Activated naive CD8-positive, alpha-beta T cell treated with anti-CD3 and anti-CD28 coated beads, Interleukin-2, amount 10 ng/mL, durations not matched to agents 7 days and 5 days (primary cell): ENCODE measurements at places on chromosomes 5 and 9. TPM values are rescaled to one million over a fixed set of nuclear protein-coding genes. Genes with fewer than 3 reads are reported as not detected.
A peak's percentile ranks its signal among the peaks of the same experiment; 100 is the strongest.

Gene POU5F2
- total RNA-seq, result 1.4 TPM

Gene IL4
- total RNA-seq, result not detected

Gene LEAP2
- total RNA-seq, result 4.4 TPM

Gene NR5A1
- not detected for total RNA-seq

Gene IFNA13
- total RNA-seq, result not detected

Gene QRFP
- total RNA-seq, result not detected

DNA sequence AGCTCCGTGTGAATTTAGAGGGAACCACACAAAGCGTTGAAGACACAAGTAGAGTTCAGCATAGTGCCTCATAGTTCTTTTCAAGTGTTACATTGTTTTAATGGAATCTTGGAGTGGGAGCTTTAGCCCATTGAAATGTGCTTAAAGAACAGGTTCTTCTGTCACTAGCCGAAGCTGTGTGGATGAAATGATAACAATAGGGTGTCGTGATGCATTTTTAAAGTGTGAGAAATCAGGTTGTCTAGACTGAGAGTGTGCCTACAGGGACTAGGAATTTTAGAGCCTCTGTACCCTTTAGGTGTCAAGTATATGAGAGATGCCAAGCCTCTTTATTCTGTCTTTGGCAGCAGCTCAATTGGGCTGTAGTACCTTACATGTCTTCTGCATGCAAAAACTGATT, 83.0 kb downstream of the NDUFS4 start:
- DNase-seq, result no peak

DNA sequence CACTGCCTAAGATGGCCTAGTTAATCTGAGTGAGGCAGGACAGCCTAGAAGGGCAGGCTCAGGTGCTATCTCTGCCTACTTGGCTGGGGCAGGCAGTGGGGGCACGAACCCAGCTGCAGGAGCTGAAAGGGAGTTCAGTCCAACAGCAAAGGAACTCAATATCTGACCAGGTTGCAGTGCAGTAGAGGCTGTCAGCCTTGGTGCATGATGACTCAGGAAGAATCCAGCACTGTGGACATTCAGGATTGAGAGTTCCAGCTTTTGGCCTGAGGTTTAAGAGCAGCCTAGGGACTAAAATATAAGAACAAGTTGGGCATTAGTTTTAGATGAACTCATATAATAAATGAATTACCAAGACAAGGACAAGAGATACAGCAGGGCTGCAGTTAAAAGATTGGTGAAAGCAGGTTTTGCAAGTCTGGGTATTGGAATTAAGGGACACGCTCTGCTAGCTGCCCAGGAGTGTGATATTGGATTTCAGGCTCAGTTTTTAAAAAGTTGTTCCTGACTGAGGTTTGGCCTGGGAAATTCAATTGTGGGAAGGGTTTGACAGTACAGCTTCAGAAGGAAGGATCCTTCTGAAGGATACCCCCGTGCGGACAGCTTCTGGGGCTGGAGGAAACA, 64.7 kb upstream of the ATG10 start:
- no peak for DNase-seq

GRCh38 chr5:33433303-33434240, 7.2 kb upstream of the TARS1 start:
- DNase-seq, result no peak

DNA sequence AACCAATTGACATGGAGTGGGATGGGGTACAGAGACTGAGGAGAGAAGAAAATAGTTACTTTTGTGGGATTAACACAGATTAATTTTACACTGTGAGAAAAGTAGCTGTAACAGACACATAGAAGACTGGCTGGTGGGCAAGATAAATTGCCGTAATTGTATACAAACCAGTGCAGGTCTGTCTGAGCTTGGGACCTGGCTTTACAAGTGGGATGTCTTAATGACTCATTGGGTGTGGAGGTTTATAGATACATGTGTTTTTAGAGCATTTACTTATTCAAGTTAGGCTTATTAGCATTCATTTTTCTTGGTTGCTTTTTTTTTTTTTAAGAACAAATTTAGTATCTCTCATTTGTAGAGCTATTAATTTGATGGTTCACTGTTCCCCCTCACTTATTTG, 37.5 kb downstream of the SLC44A1 start:
- DNase-seq, result no peak

DNA sequence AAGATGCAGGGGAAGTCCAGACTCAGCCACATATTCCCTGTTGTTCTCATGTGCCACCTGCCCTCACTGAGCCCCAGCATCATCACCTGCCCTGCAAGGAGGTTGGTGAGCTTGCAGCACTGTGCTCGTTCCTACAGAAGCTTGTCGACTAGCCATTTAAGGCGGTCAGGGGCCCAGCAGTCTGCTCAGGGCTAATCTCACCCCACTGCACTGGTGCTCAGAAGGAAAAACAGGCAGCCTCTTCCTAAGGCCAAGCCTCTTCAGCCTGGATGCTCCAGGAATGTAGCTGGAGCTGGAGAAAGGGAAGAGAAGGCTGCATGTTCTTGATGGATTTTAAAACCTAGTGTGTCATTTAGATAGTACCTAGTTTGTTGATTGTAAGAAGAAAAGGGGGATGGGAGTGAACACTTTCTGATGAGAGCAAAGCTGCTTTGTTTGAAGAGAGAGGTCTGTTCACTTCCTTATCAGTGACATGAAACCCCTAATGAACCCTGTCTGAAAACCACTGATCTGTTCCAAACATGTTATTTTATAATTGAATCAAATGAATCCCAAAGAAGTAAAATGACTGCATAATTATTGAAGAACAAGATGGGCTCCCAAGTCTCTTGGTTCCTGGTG, 10.6 kb upstream of the ASPN start:
- DNase-seq, result no peak

DNA sequence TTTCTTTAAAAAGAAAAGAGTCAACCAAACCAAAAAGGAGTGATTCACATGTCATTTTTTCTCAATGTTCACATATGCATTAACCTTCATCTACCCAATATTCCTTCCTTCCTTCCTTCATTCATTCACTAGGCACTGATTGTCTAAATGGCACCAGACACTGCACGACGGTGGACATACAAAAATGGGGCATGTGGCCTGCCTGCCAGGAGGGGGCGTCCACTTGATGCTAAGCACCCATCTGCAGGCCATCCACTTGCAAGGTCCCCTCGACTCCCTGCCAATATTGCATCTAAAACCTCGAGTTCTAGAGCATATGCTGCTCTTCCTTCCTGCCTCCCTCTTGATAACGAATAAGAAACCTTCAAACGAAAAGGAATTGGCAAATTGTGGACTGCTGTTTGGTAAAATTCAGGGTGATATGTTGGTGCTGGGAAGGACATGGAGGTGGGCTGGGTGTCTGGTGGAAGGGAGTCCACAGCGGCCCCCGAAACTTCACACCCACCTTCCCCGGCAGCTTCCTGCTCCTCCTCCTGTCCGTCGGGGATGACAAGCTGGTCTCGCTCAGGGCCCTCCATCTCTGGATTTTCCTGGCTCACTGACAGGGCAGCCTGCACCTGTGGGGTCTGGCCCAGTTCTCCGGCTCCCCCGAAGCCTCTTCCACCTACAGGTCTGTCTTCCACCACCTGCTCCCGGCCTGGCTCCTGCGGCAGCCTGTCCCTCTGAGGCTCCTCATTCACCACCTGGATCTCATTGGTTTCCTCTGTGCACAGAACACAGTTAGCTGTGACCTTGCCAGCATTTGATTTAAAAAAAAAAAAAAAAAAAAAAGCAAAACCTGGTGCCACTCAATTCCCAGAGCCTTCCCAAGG, 64.3 kb downstream of the GOLM1 start:
- DNase-seq, result no peak

GRCh38 chr5:134370311-134370870, 978 bp upstream of the UBE2B start:
- DNase-seq, result no peak

GRCh38 chr5:158433634-158434033, 574.7 kb upstream of the CLINT1 start:
- no peak for DNase-seq

DNA sequence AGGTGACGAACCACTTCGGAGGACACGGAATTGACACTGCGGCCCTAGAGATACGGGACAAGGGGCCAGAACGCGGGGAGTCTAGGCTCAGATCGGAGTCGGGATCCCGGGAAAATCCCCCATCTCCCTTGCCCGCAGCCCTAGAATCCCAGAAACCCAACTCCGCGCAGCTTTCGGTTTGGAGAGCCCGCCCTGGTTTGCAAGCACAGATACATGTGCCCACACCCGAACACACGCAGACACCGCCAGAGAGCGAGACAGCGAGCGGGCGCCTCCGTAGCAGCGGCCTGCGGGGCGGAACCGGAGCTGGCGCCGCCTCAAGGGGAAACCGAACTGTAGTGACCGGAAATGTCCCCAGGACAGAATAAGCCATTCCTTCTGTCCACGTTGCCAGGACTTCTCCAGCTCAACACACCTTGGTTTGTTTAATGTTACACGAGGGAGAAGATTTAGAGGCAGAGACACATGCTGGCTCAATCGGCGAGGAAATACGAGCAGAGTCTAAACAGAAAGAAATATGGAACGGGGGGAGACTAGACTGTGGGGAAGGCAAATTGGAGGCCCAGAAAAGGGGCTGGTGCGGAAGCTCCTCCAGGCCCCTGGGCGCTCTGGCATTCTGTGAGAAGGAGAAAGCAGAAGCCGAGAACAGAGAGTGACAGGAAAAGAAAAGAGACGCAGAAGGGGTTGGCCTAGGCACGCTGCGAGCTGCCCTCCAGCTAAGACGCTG, 2.9 kb upstream of the PAX5 start:
- peak; percentile 60 for DNase-seq

GRCh38 chr5:170582644-170583330, 79.0 kb downstream of the KCNIP1 start:
- DNase-seq, result no peak

DNA sequence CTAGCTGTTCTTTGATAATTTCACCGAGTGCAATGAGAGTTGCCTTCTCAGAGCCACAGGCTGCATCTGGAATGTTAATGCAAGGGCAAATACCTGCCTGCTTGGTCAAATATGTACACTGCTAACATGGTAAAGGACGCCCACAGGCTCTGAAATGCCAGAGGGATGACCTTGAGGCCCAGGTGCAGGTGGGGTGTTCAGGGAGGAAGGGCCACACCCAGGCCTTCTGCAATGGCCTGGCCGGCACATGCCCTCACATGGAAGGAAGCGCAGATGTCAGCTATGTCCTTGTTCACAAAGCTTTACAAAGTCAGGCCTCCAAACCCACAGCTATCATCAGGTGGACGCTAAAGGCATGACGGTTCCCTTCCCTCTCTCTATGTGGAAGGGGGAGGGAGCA, 48.6 kb downstream of the HRH2 start:
- no peak for DNase-seq

GRCh38 chr5:58493141-58493540, 1.9 kb downstream of the GAPT start:
- no peak for DNase-seq

GRCh38 chr5:72234265-72234700, 85.8 kb downstream of the MRPS27 start:
- DNase-seq, result no peak

- DNase-seq, result no peak
Measured at GRCh38 chr9:69985971-69986370, 57.7 kb upstream of the MAMDC2 start.

DNA sequence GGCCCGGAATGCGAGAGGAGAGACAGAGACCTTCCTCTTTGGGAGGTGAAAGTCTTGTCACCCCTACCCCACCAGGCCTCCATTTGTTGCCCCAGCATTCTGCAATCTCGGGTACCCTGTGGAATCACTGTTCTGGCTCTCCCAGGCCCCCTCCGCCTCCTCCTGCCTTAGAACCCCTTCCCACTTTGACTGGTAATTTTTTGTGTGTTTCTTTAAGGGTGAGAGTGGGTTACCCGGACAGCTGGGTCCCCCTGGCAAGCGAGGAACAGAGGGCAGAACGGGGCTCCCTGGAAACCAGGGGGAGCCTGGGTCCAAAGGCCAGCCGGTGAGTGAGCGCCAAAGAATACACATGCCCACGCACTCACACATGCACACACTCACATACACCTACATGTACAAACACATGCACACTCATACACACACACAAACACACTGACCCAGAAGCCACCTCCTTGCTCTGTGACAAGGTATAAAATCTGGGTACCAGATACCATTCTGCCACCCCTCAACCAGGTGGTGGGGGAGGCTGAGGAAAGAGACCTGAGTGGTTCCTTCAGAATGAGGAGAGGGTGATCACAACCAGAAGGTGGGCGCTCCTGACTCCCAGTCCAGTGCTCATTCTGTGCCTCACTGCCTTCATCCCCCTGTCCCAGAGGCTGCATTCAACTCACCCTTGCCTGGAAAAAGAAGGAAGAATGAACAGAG, 30.9 kb upstream of the ORM1 start:
- DNase-seq, result peak; percentile 15
